ENCODE measurements at places on chromosomes 12 and 14.

DNA sequence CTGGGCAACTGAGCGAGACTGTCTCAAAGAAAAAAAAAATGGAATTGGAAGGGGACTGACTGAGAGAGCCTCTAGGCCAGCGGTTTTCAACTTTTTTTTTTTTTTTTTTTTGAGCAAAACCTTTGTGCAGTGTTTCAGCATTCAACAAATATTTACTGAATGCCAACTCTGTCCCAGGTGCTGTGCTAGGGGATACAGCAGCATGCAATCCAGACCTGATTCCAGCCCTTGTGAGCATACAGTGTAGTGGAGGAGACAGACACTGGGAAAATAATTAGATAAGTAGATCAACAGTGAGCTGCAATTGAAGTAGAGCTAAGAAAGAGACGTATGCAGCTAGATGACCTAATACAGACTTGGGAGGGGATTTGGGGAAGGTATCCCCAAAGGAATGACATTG, 23.8 kb upstream of the LTBP2 start:
- DNase-seq: no peak

GRCh38 chr14:56902385-56902784, 92.1 kb upstream of the OTX2 start:
- DNase-seq: no peak

DNA sequence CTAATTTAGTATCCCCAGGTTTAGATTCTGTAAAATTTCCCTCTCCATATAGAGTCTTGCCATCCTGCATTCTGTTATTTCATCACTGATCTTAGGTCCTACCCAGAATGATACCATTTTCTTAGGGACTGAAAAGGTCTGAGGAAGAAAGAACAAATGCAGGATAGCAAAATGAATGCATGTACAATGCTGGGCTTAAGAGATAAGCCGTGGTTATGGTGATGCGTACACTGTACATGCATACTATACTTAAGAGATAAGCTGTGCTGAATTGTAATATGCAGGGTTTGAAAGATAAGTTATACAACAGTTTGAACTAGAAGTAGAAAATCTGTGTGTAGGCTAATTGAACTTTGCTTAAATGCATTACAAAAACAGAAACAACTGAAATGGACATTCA, 416.2 kb downstream of the C12orf50 start:
- DNase-seq: no peak

GRCh38 chr14:58362798-58363412, 32.8 kb upstream of the TOMM20L start:
- no peak for DNase-seq
